ENCODE measurements at places on chromosomes 7 and 10.

DNA sequence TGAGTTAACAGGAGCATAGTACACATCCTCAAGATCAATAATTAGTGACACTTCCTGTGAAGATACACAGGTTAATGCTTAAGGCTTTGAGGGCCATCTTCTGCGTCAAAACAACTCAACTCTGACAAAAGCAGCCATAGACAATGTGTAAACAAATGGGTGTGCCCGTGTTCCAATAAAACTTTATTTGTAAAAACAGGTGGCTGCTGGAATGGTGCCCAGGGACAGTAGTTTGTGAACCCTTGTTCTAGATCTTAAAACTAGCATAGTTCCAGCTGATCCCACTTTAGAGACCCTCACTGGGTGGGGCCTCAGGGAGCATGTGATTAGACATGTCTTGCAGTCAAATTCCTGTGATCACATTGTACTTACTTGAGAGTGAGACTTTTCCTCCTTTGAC, 7.8 kb downstream of the OR2A14 start:
- no peak for DNase-seq

DNA sequence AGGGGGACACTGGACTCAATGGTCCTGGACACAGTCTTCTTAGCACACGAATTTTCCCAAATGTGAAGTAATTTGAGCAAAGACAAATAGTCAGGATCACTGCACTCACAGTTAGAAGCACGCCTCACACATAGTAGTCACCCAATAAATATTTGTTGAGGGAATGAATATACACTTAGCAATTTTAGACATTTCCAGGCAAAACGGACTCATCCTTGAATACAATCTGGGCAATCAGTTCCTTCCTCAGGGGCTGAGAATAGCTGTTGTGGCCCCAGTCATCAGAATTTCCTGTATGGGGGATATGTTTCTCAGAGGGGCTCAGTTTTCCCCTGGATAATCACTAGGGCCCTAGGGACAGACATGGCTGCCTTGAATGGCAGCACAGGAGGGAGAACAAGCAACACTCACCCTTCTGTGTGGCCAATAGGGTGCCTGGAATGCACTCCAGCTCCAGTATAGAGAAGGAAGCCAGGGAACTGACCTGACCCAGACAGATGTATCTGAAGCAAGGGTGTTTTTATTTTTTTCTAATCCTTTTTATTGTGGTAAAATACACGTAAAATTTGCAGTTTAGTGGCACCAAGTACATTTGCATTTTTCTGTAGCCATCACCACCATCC, 282.7 kb upstream of the ZNF32 start:
- no peak for DNase-seq

GRCh38 chr7:38773430-38773829, 135.6 kb downstream of the VPS41 start:
- no peak for DNase-seq

- DNase-seq: no peak
Observed at GRCh38 chr7:139869886-139870285, 40.8 kb downstream of the TBXAS1 start.

GRCh38 chr10:23293973-23294590, 50.5 kb downstream of the C10orf67 start:
- DNase-seq: no peak
